ENCODE measurements at places on chromosomes 2 and 18.

DNA sequence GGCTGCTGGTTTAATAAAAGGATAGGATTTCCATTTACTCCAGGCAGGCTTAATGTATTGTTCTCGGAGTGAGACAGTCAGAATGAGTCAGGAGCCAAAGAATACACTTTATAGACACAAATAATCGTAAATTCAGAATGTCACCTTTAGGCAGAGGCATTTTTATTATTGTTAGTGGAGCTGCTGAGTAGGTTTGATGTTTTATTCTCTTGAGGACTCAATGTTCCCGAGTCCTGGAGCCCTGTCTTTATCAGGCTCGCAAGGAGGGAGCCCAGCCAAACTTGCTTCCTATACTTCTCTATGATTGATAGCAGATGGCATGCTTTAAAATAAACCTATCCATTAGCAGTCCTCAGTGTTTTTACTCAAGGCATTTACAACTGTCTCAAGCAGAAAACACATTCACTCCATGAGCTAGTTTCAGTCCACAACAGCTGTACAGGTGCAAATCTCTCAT lies 492.3 kb upstream of the ZEB2 start:
- DNase-seq, result no peak

DNA sequence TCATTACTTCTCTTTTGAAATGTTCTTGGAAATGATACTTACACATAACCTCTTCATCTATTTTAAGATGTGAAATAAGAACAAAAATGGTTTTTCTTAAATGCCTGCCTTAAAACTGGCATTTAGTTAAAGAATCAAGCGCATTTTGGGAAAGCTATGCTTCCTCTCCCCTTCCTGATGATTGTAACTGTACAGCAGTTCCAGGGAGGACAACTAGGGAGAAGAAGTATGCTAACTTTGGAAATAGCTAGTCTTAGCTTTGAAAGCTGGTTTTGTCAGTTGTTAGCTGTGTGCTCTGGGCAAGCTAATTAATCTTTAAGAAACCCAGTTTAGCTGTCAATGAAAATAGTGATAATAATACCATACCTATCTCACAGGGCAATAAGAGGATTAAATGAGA lies 8.4 kb upstream of the ADCYAP1 start:
- no peak for DNase-seq

DNA sequence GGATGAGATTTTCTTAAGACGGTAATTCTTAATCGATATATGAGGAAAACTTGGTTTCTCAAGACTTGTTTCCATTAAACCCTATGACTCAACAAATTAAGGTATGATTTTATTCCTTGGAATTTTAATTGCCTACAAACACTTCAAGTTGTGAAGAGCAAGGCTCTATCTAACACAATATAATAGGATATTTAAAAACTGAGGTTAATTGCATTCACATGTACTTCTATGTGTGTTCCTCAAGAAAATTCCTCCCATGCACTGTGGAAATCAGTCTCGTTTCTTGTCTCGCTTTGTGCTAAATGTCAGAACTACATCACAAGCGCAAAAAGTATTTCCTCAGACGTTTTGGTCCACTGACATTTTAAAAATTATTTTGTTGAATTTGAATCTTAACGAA lies 109.6 kb upstream of the UNC80 start:
- no peak for DNase-seq

GRCh38 chr2:237714690-237715458 lies 83.7 kb upstream of the RBM44 start:
- DNase-seq, result no peak

GRCh38 chr18:38460657-38461056 lies 895.1 kb upstream of the CELF4 start:
- no peak for DNase-seq

DNA sequence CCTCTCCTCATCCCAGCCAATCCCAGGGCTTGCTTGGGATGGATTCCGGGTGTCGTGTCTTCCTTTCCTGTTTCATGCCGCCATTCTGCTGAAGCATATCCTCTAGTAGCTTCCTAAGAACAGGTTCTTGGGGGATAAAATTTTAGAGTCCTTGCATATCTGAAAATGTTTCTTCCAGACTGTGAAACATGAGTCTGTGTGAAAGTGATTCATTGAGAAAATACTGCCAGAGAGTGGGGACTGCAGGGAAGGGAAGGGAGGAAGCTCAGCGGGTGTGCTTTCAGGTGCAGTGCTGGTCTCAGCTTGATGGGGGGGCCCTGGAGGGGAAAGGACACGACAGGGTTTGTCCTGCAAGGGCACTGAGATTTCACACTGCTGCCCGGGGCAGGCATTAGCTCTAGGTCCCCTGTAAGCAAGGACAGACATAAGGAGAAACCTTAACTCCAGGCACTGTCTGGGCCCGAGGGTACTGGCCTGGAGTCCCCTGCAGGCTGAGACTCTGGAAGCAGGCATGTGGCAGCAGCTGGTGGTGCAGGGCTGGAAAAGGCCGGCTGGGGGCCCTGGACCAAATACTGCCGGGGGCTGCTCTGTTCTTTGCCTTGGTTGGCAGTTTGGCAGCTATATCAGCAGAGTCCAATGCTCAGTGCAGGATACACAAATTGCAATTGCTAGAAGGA lies 97.6 kb upstream of the HS6ST1 start:
- DNase-seq, result no peak

DNA sequence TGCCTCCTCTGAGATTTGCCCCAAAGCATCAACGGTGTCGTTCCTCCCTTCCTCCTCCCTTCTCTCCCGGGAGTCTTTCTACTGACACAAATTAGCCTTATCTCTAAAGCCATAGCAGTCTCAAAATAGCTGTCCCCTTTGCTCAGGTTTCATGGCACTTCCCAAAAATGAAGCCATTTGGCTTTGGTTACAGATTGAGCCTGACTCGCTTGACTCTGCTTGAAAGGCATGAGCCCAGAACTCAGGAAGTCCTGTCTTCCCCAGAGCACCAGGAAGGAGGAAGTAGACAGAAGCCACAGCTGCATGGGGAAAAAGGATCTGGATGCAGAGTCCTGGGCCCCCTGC lies 234.4 kb upstream of the RGPD4 start:
- no peak for DNase-seq

GRCh38 chr18:38358805-38359657 lies 793.4 kb upstream of the CELF4 start:
- no peak for DNase-seq

- DNase-seq, result no peak
These were observed 23.7 kb downstream of the TIMM21 start for GRCh38 chr18:74171910-74172606.

Data from stimulated activated CD8-positive, alpha-beta memory T cell treated with anti-CD3 and anti-CD28 coated beads, Interleukin-2, amount 100 ng/mL, for 1 hour (primary cell).